ENCODE measurements at places on chromosomes 1 and 21.

DNA sequence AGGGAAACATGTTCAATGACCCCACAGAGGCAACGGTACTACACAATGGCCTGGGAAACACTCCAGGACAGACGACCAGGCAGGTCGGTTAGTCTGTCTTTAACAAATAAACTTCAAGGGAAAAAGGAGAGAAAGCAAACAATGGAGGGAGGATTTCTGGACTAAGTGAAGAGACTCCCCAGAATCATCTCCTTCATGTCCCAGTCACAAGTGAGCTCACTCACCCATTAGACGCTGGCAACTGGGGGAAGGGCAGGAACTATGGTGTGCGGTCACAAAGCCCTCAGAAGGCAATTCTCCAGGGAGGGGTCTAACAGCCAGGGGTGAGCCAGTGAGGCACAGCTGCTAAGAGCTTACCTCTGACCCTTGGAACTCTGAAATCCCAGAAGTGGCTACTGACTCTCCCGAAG lies 55.7 kb upstream of the NADK start:
- DNase-seq = no peak

DNA sequence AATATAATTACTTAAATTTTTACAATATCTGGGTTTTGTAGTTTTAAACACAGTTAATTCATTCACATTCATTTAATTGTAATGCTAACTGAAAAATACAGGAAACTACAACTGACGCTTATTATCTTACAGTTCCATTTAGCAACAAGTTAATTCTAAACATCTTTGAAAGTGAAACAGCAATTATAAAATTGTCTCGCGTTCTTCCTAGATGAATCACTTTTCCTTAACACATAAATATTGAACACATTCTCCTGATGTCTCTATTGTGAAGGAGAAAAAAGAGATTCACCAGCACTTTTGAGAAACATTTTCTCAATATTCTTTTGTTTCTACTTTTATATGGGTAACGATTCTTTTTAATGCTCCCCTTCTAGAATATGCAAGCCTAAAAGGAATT lies 6.4 kb downstream of the PTGFR start:
- no peak for DNase-seq

- no peak for DNase-seq
Observed at GRCh38 chr1:18110598-18110939, 3.0 kb downstream of the IGSF21 start.

DNA sequence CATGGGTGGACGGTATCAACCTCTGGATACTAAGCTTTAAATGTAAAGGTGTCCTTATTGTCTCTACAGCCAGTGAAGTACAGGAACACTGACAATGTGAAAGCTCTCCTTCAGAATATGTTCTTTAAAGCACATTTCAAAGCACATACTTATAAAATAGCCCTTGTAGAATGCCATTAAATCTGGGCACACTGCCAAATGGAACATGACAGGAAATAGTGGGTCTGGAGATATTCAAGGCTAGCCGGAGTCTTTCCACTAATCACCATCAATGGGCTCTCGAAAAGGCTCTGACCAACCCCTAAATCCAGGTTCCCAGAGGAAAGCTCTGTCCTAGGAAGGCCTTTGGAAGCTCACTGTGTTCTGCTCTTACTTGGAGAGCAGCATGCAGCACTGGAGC lies 46.6 kb downstream of the PLD5 start:
- no peak for DNase-seq

DNA sequence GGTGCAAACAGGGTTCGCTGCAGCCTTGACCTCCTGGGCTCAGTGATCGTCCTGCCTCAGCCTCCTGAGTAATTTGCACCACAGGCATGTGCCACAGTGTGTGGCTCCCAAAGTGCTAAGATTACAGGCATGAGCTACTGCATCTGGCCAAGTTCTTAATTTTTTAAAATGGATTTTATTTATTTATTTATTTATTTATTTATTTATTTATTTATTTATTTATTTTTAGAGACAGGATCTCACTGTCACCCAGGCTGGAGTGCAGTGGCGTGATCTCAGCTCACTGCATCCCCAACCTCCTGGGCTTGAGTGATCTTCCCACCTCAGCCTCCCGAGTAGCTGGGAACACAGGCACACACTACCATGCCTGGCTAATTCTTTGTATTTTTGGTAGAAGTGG lies 54.7 kb downstream of the KIF1B start:
- no peak for DNase-seq

- no peak for DNase-seq
Observed at GRCh38 chr21:41086569-41086968, 81.4 kb upstream of the BACE2 start.

DNA sequence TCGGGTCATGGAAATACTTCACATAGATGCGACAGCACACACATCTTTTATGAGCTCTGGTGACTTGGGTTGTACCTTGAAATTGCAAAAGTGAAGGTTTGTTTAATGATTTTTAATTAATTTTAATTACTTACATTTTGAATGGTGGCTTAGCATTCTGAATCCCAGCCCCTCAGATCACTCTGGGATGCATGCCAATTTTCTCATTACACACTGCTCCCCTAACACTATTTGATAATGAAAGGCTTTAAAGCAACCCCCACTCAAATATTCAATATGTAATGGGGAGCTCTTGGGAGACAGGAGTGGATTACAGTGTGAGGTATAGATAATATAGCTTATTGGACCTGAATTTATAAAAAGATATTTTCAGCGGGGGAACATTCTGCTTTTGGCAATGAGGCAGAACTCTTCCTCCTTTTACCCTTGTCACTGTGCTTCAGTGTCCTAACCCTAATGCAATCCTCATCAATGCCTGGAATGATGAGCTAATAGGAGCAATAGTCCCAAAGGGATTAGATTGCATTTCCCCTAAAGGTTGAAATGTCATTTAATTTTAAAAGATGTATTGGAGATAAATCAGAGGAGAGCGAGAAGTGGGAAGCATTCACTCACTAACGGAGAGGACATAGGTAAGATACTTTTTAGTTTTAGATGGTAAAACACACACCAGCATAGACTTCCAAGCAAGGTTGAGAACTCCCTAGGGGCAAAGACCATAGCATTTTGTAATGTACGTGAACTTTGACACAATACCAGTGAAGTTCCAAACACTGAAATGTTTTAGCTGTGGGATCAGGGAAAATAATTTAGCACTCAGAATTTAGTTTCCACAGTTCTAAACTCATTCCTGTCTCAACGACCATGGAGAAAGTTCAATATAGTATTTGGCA lies 384.1 kb upstream of the PLXNA2 start:
- DNase-seq = no peak

- DNase-seq = peak; percentile 77
Observed at GRCh38 chr1:231806623-231807495, 180.3 kb downstream of the DISC1 start.

DNA sequence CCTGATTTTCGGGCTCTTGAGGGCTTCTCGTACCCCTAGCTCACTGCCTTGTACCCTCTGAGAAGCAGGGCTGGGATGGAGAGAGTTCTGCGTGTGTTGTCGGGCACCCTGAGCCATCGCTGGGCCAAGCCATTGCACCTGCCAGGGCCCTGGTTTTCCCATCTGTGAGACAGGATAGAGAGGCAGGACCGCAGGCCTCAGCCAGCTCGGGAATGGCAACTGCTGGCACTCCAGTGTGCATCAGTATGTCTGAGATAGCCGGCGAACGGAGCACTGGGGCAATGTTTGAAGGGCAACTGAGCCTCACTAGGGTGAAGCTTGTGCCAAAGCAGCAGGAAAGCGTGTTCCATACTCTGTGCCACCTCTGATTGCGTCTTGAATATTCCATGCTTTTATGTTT lies 66.9 kb downstream of the TENT5C start:
- DNase-seq = no peak

GRCh38 chr1:203038217-203038741 lies 12.0 kb downstream of the PPFIA4 start:
- DNase-seq = peak; percentile 44

GRCh38 chr1:161266202-161266601 lies 7.7 kb downstream of the PCP4L1 start:
- no peak for DNase-seq

DNA sequence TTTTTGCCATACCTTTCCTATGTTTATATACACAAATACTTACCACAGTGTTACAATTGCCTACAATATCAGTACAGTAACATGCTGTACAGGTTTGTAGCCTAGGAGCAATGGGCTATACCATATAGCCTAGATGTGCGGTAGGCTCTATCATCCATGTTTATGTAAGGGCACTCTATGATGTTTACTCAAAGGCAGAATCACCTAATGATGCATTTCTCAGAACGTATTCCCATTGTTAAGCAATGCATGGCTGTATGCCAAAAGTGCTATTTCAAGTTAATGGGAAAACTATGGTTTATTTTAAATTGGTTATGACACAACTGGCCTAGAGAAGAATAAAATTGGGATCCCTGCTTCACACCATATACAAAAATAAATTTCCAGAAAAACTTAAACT lies 36.9 kb upstream of the DISP1 start:
- no peak for DNase-seq

GRCh38 chr1:240337781-240338180 lies 246.1 kb downstream of the FMN2 start:
- no peak for DNase-seq

DNA sequence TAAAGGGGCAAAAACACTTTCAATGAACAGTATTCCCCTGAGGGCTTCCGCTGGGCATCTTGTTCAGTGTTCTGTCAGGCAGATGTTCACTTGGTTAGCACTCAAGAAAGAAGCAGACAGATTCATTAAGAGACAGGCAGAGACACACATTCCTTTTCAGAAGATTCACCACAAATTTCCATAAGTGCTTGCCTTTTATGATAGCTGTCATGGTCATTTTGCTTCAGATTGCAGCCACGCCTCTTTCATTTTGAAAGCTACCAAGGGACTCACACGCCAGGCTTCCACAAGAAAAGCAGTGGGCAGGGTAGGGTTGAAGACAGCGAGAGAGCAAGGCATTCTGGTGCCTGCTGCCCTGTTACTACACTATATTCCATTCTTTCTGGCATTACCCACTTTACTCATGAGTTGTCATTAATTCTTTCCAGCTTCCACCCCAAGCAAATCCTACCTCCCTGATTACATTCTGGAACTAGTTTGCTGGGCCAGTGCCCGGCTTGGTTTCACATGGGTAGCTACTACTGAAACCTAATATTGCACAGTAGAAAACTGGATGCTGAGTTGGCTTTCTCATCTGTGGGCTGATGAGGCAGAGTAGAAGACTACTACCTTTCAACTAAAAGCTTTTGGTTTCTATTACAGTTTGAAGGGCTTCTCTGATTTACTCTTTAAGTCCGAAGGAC lies 91.2 kb upstream of the COL24A1 start:
- no peak for DNase-seq

DNA sequence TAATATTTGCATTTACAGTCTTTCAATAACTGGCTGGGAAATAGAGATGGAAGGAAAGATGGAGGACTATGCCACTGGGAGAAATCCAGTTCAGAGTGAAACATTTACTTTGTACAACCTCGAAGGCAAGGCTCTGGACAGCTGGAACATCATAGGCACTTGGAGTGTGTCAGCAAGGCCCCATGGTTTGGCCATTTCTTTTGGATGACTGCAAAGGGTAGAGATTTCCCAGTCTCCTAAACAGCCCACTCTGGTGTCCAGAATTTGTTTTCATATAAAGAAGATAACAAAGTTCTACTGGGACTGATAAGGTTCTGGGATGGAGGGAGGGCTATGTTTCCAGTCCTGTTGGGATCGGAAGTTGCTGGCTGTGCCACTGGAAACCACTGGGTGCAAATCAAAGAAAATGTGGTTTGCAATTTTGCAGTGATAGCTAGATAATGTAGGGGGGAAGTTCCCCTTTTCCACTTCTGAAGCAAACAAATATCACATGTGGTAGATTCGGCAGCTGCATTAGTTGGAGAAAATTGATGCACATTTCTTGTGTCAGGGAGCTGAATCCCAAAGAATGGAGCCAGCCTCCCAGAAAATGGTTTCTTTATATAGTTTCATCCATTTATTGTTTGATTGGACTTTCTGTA lies 16.2 kb downstream of the KCND3 start:
- DNase-seq = no peak

- no peak for DNase-seq
Observed at GRCh38 chr1:225449261-225449660, 21.4 kb upstream of the LBR start.

DNA sequence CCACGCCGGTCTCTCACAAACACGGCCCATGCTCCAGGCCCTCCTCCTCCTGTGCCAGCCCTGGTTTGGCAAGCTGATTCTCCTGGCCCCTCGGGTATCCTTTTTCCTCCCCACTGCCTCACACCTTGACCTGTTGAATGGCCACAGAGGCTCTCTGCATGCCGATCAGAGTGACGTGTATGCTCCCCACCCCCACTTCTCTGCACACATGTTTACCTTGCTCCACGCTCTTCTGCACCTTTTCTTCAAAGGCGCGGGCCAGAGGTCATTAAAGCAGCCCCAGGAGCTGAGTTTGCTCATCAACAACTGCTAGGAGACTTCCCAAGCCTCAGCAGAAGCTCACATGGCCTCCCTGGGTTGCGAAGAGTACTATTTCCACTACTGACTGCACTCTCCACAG lies 139.3 kb upstream of the EDN2 start:
- DNase-seq = peak; percentile 29

- DNase-seq = no peak
Observed at GRCh38 chr1:96372881-96373280, 348.7 kb upstream of the PTBP2 start.

DNA sequence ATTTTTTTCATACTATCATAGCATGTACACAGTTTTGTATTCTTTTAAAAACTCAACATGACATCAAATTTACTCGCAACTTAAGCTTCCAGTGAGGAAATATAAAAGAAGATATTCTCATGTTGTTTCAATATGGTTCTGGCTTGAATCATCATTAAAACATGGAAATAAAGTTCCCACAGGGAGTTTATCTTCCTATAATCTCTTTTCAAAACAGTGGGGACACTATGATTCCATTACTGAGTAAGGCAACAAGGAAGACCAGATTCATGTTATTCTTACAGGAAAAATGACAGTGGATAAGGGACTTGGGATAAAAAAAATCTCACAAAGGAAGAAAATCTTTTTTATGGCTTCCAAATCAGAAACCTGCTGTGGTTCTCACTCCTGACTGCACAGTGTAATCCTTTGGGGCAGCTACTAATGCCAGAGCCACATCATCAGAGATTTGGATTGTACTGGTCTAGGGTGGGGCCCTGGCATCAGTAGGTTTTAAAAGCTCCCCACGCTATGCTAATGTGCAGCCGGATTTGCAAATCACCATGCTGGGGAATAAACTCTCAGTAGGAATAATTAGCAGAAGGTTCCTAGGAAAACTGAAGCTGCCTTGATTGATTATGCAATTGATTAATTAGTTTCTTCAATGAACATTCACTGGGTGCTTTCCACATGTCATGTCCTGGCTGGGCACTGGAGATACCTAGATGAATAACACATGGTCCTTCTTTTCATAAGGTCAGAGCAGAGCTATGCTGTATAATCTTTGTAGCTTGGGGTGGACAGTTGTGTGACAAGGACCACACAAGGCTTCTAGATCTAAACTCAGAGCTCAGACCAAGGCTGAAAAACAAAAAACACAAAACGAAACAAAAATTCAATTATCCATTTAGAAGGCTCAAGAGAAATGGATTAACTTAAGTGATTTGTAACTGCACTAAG lies 71.1 kb upstream of the C8B start:
- DNase-seq = no peak
